Left ventricle myocardium superior (tissue), 1 donor: ENCODE measurements at places on chromosomes 3 and 15. TPM values are rescaled to one million over a fixed set of nuclear protein-coding genes. Genes with fewer than 3 reads are reported as not detected.

The VEPH1 gene
- 0.25 TPM for total RNA-seq

The ZNF106 gene
- 558 TPM for total RNA-seq

The LMAN1L gene
- total RNA-seq: 23.5 TPM

The MAPKBP1 gene
- total RNA-seq: 17.0 TPM

The RPS17 gene
- total RNA-seq: 717 TPM

GRCh38 chr3:151445273-151446001 lies 15.4 kb downstream of the IGSF10 start:
- DNase-seq: no peak

- DNase-seq: no peak
These were observed 364.3 kb upstream of the ADAMTS9 start for GRCh38 chr3:65052101-65052500.

The CD96 gene
- total RNA-seq: 0.32 TPM

The CHDH gene
- total RNA-seq: 12.7 TPM

DNA sequence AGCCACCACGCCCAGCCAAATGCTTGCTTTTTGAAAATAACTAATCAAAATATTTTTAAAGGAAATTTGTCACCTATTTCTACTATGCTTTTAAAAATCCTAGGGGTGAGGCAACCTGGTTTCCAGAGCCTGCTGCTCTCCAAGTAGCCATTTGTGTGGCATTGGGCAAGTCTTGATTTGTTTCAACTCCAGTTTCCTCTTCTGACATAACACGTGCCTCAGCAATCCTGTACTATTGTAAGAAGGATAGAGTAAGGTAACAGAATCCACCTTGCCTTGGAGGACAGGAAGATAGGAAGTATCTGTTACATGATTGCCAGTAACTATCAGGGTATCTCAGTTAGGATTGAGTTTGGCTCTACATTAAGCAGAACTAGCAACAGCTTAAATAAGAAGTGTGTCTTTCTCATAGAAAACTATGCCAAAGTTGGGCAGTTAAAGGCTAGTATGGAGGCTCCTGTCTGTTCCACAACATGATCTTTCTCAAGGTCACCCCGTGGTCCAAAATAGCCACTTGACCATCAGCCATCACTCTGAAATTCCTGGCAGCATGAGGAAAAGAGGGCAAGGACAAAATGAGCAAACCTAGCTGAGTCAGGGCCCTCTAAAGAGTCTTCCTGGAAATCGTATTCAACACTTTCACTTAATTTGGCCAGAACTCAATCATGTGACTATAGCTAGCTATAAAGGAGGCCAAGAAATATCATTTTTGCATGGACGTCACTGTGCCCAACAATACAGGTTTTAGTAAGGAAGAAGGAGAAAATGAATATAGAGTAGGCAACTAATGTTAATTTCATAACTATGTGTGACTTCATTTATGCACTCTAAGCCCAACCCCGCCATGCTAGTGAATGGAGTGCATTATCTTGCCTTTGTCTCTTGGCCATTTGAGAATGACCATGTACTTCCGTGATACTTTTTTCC lies 66.1 kb downstream of the HMG20A start:
- DNase-seq: no peak

The CCR9 gene
- not detected for total RNA-seq

GRCh38 chr3:52088445-52089367 lies 32.3 kb upstream of the DUSP7 start:
- peak; percentile 37 for DNase-seq

The NLGN1 gene
- 10.5 TPM for total RNA-seq

GRCh38 chr3:167057581-167057980 lies 322.5 kb downstream of the ZBBX start:
- DNase-seq: no peak

- no peak for DNase-seq
These were observed 450.1 kb upstream of the TBL1XR1 start for GRCh38 chr3:177647341-177647740.

GRCh38 chr15:41921167-41921566 lies 27.3 kb upstream of the SPTBN5 start:
- DNase-seq: no peak

GRCh38 chr3:59783468-59783988 lies 733.7 kb upstream of the CFAP20DC start:
- DNase-seq: no peak

The CLDN1 gene
- 1.4 TPM for total RNA-seq

DNA sequence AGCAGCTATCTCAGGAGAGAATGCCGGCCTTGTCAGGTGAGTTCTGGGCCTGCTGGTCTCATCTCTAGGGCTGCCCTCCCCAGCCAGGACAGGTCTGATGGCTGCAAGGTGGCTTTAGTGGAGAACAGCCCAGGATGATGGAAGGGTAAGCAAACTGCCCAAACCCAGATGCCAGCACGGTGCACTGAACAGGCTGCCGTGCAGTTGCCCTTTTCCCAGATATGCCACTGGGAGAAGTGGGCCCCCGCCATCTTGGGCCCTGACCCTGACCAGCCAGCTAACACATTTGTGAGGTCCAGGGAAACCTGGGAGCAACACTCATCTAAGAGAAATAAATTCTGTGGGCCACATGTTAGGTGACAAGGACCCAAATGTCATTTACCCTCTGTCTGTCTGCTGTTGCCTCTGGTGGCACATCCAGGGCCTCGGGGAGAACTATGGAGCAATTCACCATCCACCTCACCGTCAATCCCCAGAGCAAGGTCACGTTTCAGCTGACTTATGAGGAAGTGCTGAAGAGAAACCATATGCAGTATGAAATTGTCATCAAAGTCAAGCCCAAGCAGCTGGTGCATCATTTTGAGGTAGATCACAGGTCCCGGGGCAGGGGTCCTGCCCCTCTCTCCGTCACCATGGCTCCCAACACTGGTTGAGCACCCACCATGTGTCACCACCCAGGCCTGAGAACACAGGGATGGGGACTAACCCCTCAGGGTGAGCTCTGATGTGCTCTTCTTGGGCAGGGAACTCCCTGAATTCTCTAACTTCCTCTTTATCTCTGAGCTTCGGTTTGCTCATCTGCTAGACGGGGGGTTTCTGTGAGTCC lies 1.8 kb downstream of the ITIH1 start:
- no peak for DNase-seq

GRCh38 chr3:48543271-48543866 lies 13.2 kb downstream of the PFKFB4 start:
- peak; percentile 66 for DNase-seq

DNA sequence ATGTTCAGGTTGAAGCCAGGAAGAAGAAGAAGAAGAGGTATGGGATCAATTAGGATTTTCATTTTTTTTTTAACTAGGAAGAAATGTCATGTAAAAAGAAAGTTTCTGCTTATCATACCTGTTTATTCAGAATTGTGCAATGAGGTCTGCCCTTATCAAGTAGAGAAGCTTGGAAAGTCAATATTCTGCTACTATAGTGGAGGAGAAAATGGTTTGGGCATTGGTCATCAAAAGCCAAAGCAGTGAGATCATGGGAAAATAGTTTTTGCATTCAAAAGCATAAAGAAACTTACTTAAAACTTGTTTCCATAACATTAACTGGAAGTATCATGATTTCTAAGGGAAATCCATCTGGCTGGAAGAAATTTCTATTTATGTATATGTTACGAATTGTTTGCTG lies 1239.2 kb downstream of the NSUN3 start:
- no peak for DNase-seq

GRCh38 chr3:179958143-179958542 lies 78.6 kb downstream of the PEX5L start:
- DNase-seq: no peak

The PTX3 gene
- total RNA-seq: 0.30 TPM

The FRMD4B gene
- total RNA-seq: 14.0 TPM

DNA sequence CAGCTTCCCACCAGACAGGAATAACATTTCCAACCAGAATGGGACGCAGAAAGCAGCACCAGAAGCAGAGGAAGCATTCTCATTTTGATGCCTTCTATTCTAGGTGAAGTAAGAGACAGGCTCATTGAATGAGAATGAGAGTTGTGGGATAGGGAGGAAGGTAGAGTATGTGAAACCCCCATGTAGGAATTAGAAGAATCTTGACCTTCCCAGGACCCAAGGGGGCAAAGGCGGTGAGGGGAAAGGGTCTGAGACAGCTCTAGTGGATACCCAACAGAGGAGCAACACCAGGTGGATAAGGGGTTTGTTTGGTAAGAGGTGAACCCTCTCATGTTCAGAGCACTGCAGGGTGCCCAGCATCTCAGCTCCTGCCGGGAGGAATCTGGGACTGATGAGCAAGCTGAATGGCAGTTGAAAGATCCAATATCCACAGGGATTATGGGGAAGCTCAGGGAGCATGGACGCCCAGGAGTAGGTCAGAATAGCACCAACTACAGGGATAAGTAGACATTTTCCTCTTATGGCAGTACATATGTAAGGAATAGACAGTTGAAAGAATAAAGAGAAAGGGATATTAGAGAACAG lies 77.0 kb downstream of the PLCL2 start:
- DNase-seq: no peak

- peak; percentile 61 for DNase-seq
These were observed 11.1 kb downstream of the DPH3 start for GRCh38 chr3:16253601-16254000.

GRCh38 chr3:36373084-36373483 lies 7.2 kb upstream of the STAC start:
- DNase-seq: no peak

DNA sequence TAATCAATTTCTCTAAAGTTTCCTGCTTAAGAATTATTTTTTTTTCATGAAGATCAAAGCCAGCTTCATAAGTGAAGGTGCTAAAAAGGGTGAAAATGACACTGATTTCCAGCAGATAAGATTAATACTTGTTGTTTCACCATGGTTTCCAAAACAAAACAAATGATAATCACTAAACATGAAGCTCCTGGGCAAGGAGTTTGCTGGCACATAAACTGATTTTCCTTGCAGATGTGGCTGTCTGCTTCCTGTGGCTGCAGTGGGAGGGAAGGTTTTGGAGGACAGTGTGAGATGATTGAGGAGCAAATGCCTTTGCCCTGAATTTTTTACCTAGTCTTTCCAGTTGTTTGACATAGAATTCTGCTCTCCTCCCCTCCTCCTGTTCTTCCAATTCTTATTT lies 228.8 kb downstream of the DIPK2A start:
- no peak for DNase-seq

DNA sequence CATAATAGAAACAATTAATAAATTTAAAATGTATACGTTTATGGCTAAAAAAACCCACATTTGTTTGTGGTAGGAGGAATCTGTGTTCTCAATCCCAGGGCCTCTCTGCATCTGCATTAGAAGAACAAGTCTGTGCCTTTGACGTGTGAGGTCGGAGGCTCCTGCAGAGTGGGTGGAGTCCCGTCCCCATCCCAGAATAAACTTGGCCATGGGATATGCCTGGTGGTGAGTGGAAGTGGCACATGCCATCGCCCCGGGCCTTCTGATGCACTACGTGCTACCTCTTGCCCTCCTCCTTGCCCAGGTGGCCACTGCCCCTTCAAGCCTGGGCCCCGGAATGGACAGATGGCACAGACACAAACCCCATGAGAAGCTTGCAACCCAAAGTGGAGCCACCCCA lies 131.1 kb upstream of the NSMCE3 start:
- DNase-seq: no peak

The ZNF80 gene
- total RNA-seq: not detected

The GOLGA8M gene
- 1.4 TPM for total RNA-seq

GRCh38 chr3:188834349-188834748 lies 337.4 kb upstream of the TPRG1 start:
- DNase-seq: no peak

GRCh38 chr3:36674816-36675215 lies 89.5 kb downstream of the DCLK3 start:
- DNase-seq: no peak

The TNFAIP8L3 gene
- 4.9 TPM for total RNA-seq
